Left lung (tissue), 14 donors: ENCODE measurements at places on chromosomes 2 and 18. TPM values are rescaled to one million over a fixed set of nuclear protein-coding genes. Genes with fewer than 3 reads are reported as not detected.

CABLES1 gene
- total RNA-seq: 21.9 TPM

ZNF514 gene
- total RNA-seq: 15.6 TPM

- H3K27ac ChIP-seq: no peak overlapping the region
- H3K4me1 ChIP-seq: no peaks in the 10 kb centered on the region
- peak; percentile 81 for DNase-seq
- H3K36me3 ChIP-seq: no peaks in the 10 kb centered on the region
These were observed 25.8 kb downstream of the SPEG start for GRCh38 chr2:219460424-219460926.

GRCh38 chr18:8816220-8816619, 110.9 kb downstream of the MTCL1 start:
- no peaks in the 10 kb centered on the region for H3K27me3 ChIP-seq
- DNase-seq: no peak
- H3K27ac ChIP-seq: no peak overlapping the region
- H3K4me1 ChIP-seq: no peaks in the 10 kb centered on the region

DNA sequence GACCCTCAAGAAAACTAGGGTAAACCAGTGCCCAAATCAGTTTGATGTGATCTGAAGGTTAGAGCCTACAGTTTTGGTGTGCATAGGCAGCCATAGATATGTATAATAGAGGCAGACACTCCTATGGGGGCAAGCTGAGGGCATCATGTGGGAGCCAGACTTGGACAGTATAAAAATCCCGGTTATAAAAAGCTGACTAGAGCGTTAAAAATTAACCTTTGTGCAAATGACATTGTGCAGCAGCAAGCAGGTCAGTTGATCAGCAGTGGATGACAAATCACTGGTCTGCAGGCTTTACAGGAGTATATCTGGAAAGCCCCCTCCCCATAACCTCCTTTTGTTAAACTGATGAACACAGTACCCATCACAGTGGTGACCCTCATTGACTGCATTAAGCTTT, 107.8 kb downstream of the CTNNA2 start:
- H3K27me3 ChIP-seq: no peaks in the 10 kb centered on the region
- H3K36me3 ChIP-seq: no peaks in the 10 kb centered on the region
- H3K4me3 ChIP-seq: no peak overlapping the region
- H3K27ac ChIP-seq: no peak overlapping the region

DNA sequence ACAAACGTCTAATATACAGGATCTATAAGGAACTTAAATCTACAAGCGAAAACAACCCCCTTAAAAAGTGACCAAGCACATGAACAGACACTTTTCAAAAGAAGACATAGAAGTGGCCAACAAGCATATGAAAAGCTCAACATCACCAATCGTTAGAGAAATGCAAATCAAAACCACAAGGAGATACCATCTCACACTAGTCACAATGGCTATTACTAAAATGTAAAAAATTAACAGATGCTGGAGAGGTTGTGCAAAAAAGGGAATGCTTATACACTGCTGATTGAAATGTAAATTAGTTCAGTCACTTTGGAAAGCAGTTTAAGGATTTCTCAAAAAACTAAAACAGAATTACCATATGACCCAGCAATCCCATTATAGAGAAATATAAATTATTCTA, 1148.5 kb upstream of the FAM98A start:
- no peak overlapping the region for H3K27ac ChIP-seq
- H3K4me1 ChIP-seq: no peaks in the 10 kb centered on the region
- H3K36me3 ChIP-seq: no peaks in the 10 kb centered on the region
- no peak overlapping the region for H3K4me3 ChIP-seq

DNA sequence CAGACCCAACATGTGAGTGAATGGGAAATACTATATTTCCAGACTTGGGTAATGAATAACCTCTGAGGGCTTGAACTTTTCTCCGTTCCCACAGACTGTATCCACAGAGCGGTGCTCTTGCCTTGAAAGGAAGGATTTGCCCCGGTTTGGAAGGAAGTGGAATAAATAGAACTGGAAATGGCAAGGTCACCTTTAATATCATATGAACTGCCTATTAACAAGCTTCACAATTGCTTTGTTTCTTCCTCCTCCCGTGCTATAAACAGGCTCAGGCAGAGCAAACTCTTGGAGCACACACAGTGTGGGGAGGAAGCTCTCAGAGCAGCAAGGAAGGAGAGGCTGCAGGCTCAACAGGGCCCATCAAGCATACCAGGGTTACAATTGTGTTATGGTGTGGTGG, 28.5 kb upstream of the DARS1 start:
- DNase-seq: no peak
- H3K27ac ChIP-seq: no peak overlapping the region
- no peaks in the 10 kb centered on the region for H3K27me3 ChIP-seq
- H3K4me3 ChIP-seq: no peak overlapping the region
- H3K4me1 ChIP-seq: peaks cover 76% of the 10 kb centered on the region

- peak overlapping the region; percentile 57 for H3K27ac ChIP-seq
- H3K4me1 ChIP-seq: peaks cover 3% of the 10 kb centered on the region
- H3K36me3 ChIP-seq: no peaks in the 10 kb centered on the region
- no peaks in the 10 kb centered on the region for H3K27me3 ChIP-seq
- no peak for DNase-seq
These were observed 267.8 kb upstream of the EPAS1 start for GRCh38 chr2:46029332-46029811.

GRCh38 chr2:179264368-179265081, at the start of gene SESTD1:
SESTD1 (minus strand) TSS chr2:179264832; CDS start chr2:179191841, 72,991 bp downstream.
- peak within 1 kb of the TSS; percentile 91 for H3K27ac ChIP-seq
- peak; percentile 78 for DNase-seq
- H3K4me3 ChIP-seq: peak within 1 kb of the TSS; percentile 50
- H3K36me3 ChIP-seq: no peaks in the 10 kb centered on the region
